ENCODE measurements at places on chromosomes 1 and 21.
A peak's percentile ranks its signal among the peaks of the same experiment; 100 is the strongest.

DNA sequence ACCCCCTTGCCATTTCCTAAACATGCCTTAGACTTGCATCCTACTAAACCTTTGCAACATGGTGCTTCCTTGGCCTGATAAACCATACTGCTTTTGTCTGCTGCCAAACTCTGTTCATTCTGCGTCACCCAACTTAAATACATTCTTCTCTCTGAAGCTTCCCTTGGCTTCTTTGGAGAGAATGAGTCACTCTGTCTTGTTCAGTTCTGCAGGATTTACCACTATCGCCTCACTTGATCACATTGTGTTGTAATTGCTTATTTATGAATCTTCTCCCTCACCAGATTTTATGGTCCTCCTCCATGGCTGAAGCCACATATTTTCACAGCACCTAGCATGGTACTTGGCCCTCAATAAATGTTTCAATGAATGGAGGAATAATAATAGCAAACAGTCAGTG, 21.7 kb upstream of the TUT4 start:
- DNase-seq = peak; percentile 94

DNA sequence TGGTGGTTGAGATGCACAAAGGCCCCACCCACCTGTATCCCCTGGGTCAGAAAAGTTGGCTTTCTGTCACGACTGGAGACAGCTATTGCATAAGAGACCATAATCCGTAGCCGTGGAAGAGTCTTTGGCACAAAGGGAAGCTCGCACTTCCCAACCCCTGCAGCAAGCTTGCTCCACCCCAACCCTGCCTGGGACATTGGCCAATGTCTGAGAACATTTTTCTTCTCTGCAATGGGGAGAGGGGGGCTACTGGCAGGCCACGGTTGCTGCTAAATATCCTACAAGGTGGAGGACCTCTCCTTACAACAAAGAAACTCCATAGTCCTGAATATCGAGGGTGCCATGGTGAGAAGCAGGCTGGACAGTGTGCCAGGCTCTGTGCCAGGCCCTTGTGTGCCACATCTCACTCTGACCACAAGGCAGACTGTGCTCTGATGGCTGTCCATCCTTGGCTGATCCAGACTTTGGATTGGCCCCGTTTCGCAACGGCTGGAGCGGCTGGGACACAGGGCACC, 104.1 kb downstream of the CSMD2 start:
- no peak for DNase-seq

GRCh38 chr1:8274352-8274751, 43.6 kb upstream of the SLC45A1 start:
- no peak for DNase-seq

- no peak for DNase-seq
Measured at GRCh38 chr1:47332779-47333577, 612 bp upstream of the CMPK1 start.

GRCh38 chr1:47482786-47483185, 44.9 kb downstream of the FOXD2 start:
- DNase-seq = no peak

- DNase-seq = no peak
Measured at GRCh38 chr1:213883618-213884017, 104.2 kb upstream of the PROX1 start.

GRCh38 chr1:209041927-209042326, 541.6 kb upstream of the CAMK1G start:
- DNase-seq = peak; percentile 70

DNA sequence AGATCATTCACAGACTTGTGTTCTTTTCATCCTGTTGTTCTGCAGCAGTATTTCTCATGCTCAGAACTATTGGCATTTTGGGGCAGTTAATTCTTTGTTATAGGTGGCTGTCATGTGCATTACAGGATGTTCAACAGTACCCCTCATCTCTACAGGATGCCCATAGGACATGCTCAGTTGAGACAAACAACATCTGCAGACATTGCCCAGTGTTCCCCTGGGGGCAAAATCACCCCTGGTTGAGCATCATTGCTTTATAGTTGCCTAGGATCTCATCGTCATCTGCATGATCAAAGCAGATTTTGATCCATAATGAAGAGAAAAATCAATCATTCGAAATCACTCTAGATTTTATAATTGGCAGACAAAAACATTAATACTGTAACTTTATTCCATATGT, 222.5 kb upstream of the CACYBP start:
- no peak for DNase-seq

DNA sequence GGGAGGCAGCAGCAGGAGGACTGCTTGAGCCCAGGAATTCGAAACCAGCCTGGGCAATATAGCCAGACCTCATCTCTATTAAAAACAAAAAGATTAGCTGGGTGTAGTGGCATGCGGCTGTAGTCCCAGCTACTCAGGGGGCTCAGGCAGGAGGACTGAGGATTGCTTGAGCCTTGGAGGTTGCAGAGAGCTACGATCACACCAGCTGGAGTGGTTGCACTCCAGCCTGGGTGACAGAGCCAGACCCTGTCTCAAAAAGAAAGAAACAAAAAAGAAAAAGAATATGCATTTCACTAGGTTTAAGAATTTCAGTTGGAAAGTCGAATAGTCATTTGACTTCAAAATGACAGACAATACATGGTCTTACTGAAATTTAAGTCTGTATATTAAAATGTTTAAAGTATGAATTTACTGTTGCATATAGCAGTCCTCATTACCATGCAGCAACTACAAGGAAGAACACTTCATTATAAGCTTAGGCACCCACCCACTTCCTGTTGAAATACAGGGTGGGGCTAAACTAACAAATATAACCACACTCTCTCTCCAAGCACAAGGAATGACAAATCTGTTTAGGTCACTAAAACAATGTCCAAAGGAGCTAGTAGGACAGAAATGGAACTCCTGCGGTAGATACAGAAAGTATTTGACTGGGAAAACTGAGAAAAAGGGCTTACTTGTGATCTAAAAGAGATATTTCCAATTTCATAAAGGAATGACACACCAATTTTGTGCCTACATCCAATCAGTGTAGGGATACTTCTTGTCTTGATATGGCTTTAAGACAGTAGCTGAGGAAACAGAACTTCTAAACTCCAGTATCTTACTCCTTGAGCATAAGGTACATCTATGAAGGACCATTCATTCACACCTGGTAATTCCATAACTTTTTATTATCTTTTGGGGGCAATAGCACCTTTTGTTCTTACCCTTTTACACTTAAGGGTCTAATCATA, 44.1 kb downstream of the GPR3 start:
- DNase-seq = peak; percentile 66

DNA sequence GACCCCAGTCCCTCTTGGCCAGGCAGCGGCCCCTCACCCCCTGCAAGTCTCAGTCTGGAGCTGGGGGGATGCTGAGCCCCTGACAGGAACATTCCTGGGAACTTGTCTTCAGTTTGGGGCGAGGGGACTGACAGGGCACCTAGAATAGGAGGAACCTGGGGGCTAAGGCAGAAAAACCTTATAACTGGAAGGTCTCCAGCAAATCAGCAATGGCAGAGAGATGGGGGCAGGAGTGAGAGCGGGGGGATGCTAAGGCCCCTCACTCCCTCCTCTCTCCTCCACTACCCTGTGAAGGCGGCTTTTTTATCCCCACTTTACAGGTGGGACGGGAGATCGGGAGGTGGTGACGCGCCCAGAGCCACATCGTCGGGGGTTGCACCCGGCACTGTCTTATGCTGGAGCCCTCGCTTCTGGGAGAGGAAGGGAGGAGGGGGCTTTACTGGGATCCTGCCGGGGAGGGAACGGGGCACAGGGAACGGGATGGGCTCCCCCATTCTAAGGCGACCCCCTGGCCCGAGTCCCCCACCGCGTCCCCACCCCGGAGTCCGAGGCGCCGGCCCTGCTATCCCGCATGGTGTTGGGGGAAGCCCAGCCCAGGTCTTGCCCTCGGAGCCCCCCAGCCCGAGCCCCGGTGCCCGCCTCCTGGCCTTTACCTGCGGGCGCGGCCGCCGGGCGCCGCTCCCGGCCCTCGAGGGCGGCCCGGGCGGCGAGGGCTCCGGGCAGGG, 456 bp downstream of the COL8A2 start:
- DNase-seq = no peak

DNA sequence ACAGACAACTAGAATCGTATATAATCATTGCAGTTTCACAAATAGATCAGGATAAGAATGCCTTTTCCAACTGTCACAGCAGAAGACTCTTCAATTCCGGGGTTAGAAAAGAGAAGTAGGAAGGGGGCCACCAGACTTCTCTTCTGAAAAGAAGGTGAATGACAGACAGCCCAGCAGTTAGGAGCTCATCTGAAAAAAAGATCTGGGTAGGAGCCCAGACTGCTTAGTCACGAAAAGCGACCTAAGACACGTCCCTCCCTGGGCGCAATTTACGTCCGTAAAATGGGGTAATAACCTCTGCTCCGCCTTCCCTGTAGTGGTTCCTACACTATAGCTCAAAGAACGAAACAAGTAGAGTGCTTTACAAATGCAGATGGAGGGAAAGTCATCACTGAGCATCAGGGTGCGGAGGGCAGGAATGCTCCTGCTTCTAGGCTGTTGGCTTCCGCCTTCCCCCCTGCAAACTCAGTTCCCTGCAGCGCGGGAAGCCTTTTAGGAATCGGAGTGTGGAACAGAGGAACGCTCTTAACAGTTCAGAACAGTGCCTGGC, 582 bp downstream of the ORC1 start:
- peak; percentile 90 for DNase-seq

- peak; percentile 6 for DNase-seq
Measured at GRCh38 chr21:33760641-33761440, 118.5 kb downstream of the ITSN1 start.

- peak; percentile 94 for DNase-seq
Measured at GRCh38 chr1:210597555-210598134, 268.9 kb downstream of the HHAT start.

DNA sequence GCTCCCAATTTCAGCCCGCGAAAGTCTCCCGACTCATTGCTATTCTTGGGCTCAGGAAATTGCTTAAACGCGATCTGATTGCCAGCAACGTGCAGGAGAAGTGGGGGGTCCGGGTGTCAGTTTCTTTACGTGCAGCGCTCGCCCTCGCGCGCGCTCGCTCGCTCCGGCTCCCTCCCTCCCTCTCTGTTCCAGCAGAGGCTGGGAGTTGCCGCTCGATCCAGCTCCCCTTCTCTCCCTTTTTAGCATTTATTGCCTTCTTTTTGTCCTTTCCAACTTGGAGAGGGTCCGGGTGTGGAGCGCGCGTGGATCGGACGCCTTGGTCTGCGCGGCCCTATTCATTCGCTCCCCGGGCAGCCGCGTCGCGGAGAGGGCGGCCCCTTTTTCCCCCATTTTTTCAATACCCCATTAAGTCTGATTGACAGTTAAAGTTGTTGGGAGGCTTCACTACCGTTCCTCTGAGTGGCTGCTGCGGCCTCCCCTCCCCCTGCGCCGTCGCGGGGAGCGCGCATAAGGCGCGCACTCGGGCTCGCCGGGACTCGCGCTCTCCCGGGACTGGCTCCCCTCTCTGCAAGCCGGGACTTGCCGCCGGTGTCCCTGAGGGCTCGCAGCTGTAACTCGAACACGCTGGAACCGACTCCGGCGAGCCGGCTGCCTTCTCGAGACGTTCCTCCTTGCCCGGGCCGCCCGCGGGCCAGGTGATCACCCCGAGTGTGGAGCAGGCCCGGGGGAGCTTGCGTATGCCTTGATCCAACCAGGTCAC, at the start of gene DHRS3:
Gene DHRS3 (minus strand): TSS at position 310 of the 760 bp plus-strand sequence. CDS start 862 bp downstream, outside the sequence.
- peak; percentile 92 for DNase-seq

DNA sequence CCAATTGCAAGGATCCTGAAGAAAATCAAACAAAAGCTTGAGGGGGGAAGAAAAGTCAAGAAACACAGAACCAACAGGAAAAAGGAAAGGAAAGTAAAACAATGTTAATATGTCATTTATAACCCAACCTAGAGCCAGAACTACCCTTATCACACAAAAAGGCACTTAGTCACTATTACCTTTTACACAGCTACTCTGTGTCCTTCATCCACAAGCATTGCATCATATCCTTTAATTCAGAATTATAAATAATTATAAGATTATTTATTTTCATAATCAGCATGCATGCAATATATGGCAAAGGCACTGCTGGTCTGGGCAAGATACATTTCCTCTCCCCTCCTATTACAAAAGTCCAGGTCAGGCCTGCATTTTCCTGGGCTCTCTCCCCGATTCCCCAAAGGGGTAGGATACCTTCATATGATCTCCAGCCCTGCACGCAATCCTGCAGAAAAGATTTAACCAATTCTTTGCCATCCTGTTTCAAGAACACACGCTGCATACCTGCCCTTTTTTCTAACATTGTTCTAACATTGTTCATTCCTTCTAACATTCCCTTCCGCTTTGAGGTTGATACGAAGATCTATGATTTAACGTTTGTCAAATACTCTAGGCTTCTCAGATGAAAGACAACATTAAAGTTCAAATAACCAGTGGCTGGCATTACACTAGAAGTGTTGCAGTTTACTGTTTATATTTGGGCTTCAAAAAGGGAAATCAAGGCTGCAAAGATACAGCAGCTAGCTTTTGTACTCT, 4.3 kb downstream of the PTPN14 start:
- no peak for DNase-seq

DNA sequence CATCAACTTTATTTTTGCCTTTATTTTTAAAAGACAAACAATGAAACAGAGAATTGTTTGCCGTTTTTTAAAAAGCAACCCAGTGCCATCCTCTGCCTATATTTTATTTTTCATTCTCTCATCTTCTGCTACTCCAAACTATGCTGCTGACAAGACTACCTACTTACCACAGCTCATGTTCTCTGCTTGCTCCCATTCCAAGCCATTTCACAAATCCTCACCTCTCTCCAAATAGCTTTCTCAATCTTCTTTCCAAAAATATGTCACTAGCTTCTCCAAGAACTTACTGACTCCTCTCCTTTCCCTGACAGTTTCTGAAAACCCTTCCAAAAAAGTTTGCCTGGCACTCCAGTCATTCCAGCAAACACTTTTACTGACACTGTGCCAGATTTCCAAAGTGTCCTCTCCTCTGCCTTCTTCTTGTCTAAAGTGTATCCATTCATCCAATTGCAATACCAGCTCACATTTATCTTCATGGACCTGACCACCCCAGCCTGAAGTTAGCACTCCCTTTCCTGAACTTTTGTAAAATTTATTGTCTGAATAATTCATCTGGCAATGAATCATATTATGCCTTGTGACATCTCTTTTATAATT, 766.5 kb upstream of the B3GALT2 start:
- no peak for DNase-seq

- DNase-seq = no peak
Measured at GRCh38 chr1:222790520-222790919, 24.3 kb upstream of the DISP1 start.

GRCh38 chr1:22140694-22141093, 2.2 kb downstream of the WNT4 start:
- DNase-seq = no peak

DNA sequence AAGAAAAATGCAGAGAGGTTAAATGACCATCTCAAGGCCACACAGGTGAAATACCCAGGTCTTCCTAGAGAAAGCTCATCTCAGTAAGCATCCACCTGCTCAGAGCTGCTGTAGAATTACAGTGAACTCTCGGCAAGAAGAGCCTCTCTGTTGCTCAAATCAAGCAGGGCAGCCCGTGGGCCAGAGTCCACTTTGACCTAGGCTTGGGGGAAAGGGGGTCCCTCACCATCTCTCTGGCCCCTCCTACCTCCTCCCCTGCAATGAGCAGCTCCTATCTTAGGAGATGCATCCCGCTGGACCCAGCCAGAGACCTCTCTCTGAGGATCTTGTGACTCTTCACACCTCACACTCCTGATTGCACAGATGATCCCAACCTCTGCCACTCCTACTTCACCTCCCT, 364.7 kb downstream of the PTPRU start:
- no peak for DNase-seq

- DNase-seq = peak; percentile 36
Measured at GRCh38 chr1:230878591-230878990, 10.3 kb upstream of the C1orf198 start.

GRCh38 chr1:100643471-100644196, 75.9 kb upstream of the VCAM1 start:
- DNase-seq = no peak

GRCh38 chr1:218671573-218671972, 326.4 kb downstream of the TGFB2 start:
- DNase-seq = no peak

Measured in MCF 10A (cell line).